Dermis microvascular lymphatic vessel endothelial cell (primary cell): ENCODE measurements at places on chromosomes 16 and 17.

DNA sequence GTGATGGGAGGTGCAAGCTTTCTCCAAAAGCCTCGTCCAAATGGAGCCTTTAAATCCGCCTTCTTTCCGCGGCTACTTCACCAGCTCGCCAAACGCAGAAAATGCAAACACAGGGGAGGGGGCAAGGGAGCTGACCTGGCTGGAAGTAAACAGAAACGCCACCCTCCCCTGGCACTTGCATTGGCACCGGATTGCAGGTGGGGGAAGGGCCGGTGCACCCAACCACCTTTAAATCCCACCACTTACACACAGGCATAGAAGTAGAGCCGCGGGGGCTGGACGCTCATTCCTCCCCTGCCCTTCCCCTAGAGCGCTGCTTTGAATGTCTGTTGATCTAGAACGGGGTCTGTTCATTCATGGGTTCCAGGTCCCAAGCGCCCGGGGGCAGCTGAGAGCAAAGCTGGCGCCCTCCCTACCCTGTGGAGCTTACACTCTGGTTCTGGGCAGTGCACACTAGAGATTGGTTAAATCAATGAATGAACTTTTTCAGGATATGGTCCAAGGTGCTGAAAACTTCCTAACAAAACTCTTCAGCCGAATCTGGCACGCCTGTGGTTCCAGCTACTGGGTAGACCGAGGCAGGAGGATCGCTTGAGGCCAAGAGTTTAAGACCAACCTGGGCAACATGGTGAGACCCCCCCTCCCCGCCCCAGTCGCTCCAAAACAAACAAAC is 920 bp upstream of the ZCCHC14 start:
- no peak for DNase-seq

- DNase-seq = no peak
Measured at GRCh38 chr17:19948116-19948943, 29.3 kb downstream of the AKAP10 start.

DNA sequence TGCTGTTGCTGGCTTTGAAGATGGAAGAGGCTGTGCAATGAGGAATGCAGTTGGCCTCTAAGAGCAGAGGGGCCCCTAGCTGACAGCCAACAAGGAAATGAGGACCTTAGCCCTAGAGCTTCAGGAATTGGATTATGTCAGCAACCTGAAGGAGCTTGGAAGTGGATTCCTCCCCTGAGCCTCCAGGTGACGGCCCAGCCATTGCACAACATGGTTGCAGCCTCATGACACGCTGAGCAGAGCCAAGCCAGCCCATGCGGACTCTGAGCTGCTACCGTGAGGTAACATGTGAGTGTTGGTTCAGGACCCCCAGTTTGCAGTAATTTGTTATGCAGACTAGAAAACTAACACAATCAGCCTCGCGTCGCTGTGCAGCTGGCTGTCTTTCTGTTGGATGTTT is 20.2 kb downstream of the CCDC42 start:
- no peak for DNase-seq

GRCh38 chr17:41505007-41505808 is at the start of gene KRT13:
Gene KRT13, minus strand, starts transcription at chr17:41505612. Its CDS starts 62 bp downstream, at chr17:41505550.
- no peak for DNase-seq

- no peak for DNase-seq
Measured at GRCh38 chr17:38400286-38400685, 28.0 kb upstream of the ARHGAP23 start.

GRCh38 chr17:50176559-50177357 is 11.0 kb downstream of the SGCA start:
- no peak for DNase-seq

GRCh38 chr16:15857724-15858560 is 1.1 kb upstream of the MYH11 start:
- DNase-seq = no peak
